Astrocyte of the cerebellum (primary cell): ENCODE measurements at places on chromosomes 7 and 10.

GRCh38 chr10:51314481-51314880, 240.2 kb downstream of the PRKG1 start:
- no peak for DNase-seq

DNA sequence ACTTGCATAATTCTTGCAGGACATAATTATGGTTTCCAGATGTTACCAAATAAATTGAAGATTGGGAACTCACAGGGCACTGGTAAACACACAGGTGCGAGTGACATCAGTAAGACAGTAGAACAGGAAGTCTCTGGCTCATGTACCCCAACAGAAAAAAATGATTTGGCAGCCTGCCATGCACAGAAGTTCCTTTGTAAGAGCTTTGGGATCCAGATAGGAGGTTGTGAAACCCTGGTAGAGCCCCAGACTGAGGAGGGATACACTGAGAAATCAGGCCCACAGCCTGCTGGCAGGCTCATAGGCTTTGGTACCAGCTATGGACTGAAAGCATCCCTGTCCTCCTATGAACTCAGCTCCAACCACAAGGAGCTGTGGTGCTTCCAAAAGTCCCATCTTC, 118.0 kb downstream of the COBL start:
- DNase-seq: no peak

DNA sequence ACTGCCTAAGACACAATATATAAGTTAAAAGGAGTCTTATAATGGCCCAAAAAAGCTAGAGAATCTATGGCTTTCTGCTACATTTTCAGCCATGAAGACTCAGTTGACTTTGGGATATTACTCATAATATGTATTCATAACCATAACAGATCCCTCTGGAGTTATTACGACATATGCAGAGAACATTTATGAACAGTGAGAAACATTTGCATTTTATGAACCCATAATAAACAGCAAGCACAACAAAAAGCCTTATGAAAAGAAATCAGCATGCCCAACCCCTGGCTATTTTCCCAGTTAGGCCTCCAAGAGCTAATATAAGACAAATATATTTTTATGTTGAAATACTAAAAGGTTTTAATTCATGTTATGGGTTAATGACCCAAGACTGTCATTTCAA, 52.4 kb downstream of the ARMH3 start:
- DNase-seq: no peak

- no peak for DNase-seq
Observed at GRCh38 chr7:26284477-26284876, 7.2 kb upstream of the SNX10 start.

DNA sequence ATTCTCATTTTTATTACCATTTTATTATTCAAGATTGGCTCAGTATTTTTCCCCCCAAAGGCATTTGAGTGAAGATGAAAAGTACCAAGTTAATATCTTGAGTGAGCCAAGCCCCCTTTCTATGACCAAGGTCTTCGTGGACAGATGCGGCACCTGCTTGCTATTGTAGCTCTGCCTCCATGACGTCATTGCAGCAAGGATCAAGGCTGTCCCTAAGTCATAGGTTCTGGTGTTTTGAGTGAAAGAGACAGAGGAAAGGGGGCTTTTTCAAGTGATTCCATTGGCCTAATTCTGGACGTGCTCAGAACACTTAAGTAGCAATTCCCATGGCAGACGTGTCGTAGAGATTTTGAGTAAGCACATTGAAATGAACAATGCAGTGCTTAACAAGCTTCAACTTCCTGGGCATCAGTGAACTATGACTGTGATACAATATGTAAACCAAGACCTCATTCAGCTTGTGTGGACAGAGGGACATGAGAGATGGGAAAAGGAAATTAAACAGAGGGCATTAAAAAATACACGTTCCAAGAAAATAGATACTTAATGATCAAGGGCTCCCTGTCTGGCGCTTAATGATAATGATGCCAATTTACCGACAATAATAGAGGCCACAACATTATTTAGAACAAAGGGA, 248.7 kb upstream of the NPVF start:
- DNase-seq: no peak

GRCh38 chr10:43323245-43323644, 48.2 kb upstream of the FXYD4 start:
- DNase-seq: no peak

DNA sequence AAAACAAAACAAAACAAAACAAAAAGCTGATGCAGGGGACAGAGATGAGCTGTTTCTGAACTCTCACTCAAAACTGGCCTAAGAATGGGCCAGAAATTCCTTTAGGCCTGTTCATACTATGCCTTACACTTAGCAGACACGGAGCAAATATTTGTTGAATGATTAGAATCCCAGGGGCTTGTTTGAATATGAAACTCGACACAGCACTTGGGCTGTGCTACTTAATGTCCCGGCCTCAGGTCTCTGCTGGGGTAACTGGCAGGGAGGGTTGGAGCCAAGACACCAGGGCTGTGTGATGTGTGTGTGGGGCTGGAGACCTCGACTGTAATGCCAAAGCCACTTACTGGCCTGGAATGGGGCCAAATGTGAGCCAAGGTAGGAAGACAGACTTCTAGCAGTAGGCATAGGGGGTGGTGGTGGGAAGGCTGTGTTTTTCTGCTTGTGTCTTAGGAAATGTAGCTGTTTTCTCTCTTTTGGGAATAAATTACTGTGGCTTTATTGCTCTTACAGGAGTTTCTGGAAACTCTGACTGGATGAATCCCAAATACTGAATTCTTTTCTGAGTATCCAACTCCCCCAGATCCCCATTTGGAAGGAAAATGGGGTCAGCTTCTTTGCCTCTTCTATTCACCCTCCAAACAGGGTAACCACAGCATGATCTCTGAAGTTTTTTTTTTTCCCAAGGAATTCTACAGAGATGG, 66.7 kb downstream of the EMX2 start:
- peak; percentile 9 for DNase-seq

DNA sequence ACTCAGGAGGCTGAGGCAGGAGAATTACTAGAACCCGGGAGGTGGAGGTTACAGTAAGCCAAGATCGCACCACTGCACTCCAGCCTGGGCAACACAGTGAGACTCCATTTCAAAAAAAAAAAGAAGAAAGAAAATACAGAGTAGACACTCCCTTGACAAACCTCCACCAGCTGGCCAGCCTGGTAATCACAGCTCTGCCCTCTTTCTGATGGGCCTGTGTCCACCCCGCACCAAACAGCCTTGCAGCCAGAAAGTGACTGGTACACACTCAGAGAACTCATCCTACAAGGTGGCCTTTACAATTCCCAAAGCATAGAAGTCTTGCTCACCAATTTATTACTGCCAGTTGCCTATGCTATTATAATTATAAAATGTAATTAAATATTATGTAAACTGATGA, 66.6 kb downstream of the COBL start:
- no peak for DNase-seq

GRCh38 chr7:6117533-6117932, 86.4 kb downstream of the ANKRD61 start:
- no peak for DNase-seq

DNA sequence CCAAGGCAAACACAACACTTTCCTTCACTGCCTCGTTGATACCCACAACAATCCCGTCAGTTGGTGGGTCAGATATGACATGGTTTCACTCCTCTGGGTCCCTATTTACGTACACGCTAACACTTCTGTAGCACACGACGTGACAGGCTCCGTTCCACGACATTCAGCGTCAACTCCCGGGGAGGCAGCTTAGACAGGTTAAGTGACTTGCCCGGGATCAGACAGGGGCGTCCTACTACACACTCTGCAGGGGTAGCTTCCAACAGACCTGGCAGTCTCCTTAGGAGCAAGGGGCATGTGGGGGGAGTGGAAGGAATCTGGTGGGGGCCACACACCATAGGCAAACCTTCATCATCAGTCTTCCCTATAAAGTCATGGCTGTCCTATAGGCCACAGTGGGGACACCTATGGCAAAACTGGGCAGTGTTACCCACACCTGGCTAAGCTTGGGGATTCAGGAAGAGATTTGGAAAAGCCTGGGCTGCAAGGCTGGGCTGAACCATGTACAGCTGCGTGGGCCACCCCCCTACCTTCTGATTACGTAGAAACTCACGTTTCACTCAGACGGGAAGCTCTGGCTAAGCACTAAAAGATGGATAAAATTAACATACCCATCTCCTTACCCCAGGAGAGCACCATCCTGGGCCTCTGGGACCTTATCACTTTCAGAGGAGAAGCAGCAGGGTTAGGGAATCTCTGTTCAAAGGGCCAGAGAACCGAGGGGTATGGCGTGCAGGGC, 2.0 kb downstream of the TYSND1 start:
- no peak for DNase-seq

DNA sequence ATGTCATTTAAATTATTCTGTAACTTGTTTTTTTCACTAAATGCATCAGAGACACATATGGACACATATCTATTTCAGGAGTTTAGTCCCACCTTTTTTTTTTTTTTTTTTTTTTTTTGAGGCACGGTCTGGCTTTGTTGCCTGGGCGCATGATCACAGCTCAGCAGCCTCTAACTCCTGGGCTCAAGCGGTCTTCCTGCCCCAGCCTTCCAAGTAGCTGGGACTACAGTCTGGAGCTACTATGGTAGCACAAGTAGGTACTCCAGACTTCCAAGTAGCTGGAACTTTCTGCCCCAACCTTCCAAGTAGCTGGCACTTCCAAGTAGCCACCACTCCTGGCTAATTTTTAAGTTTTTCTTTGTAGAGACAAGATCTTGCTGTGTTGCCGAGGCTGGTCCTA, 407.7 kb downstream of the GALNT17 start:
- no peak for DNase-seq

- DNase-seq: no peak
Observed at GRCh38 chr10:127386606-127387327, 162.3 kb upstream of the NPS start.

DNA sequence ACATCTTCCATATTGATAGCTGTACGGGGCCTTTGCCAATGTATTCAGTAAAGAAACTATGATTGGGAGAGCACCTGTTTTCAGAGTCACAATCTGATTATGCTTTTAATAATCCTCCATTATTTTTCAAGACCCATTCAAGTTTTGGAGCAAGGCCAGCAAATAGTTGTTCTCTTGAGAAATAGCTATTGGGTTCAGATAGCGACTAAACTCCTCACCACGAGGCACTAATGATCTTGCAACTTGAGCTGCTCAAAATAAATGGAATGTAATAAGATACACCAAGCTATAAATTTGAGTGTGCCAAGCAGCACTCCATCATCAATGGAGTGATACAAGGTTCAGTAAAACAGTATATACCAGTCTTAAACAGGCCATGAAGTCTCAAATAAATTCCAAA, 7.4 kb upstream of the MALRD1 start:
- no peak for DNase-seq

DNA sequence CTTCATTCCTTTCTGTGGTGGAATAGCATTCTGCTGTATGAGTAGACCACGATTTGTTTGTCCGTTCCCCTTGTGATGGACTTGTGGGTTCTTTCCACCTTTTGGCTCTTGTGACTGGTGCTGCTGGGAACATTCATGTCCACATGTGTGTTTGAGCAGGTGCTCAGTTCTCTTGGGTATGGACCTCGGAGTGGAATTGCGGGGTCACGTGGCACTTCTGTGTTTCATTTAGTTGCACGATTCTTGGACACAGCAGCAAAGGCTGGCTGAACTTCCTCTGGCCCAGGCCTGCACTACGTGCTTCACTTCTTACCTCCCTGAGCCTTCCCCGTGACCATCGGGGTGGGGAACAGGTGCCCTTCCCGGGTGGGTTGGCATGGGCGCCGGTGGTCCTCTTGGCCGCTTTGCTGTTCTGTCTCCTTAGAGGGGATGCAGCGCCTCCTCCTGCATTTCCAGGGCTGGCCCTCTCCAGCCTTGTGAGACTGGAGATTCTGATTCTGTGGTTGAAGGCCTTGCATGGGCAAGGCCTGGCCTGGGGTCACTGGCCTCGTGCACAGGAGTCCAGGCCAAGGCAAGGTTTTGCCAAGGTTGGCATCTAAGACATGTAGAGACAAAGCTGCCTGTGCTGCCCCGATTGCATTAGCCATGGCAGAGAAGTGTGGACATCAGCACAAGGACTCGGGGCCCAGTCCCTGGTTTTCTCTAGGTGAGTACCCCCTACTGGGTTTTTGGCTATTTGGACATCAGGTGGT, 25.1 kb downstream of the DOCK1 start:
- DNase-seq: no peak

- no peak for DNase-seq
Observed at GRCh38 chr10:6128591-6129251, 39.9 kb downstream of the RBM17 start.

DNA sequence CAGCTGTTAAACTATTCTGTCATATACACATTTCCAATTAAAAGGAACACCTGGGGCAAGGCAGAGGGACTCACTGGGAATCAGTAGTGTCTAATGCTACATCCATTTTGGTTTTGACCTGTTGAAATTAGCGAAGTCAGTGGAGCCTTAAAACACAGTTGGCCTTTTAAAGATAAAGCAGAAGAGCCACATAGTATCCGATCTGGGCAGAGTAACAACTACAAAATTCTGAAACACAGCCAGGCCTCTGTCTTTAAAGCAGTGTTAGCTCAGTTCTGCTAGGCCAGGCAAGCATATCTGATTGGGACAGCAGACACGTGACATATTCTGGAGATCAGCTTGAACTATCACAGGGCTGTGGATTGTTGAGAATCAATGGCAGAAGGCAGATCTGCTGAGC, 117.5 kb upstream of the WNT16 start:
- no peak for DNase-seq

GRCh38 chr10:112913661-112914287, 36.3 kb upstream of the TCF7L2 start:
- no peak for DNase-seq

GRCh38 chr10:89241486-89242344, 9.9 kb downstream of the LIPA start:
- DNase-seq: no peak

DNA sequence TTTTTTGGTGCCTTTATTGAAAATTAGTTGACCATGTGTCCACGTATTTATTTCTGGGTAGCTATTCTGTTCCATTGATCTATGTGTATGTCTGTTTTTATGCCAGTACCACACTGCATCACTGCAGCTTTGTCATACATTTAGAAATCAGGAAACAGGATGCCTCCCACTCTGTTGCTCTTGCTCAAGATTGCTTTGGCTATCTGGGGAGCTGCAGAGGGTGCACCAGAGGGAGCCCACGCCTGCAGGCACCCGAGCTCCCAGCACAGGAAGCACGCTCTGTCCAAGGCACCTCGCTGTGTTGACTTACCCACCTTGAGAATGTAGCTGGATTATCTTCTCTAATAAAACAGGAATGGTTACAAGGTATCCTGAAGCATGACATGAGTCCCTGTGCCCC, 301.7 kb downstream of the TCERG1L start:
- no peak for DNase-seq

DNA sequence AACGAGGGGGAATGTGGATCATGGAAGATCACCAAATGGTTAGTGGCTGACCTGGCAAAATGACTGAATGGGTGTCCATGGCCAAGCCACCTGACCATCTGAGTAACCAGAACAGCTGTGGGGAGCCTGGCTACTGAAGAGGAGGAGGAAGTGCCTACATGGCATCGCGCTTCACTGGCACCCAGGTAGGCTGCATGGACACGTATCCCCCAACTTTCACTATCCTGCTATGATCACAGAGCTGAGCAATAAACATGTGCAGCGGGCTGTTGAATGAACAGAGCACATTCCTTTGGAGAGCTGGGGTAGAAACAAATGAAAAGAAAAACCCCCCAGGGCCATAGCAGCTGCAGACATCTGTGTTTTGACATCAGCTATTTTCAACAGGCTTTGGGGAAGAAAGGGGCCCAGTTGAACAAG, 6.5 kb downstream of the AKR1B1 start:
- DNase-seq: no peak

GRCh38 chr10:69948261-69948660, 104.4 kb upstream of the MACROH2A2 start:
- no peak for DNase-seq

GRCh38 chr10:107031931-107032699, 132.4 kb downstream of the SORCS1 start:
- no peak for DNase-seq

- no peak for DNase-seq
Observed at GRCh38 chr7:94401428-94401814, 6.7 kb downstream of the COL1A2 start.
